Aorta (tissue), 5 donors: ENCODE measurements at places on chromosomes 7 and 10. TPM values are rescaled to one million over a fixed set of nuclear protein-coding genes. Genes with fewer than 3 reads are reported as not detected.

The CHN2 gene
- 22.0 TPM for total RNA-seq

The TMEM176A gene
- 77.7 TPM for total RNA-seq

GRCh38 chr7:99498546-99498944 lies 1.5 kb downstream of the ZNF394 start:
- H3K27ac ChIP-seq = no peak overlapping the region
- peaks cover 10% of the 10 kb centered on the region for H3K36me3 ChIP-seq
- H3K4me1 ChIP-seq = no peaks in the 10 kb centered on the region
- peak overlapping the region; percentile 91 for H3K4me3 ChIP-seq

The SPDYE16 gene
- total RNA-seq = 0.16 TPM

GRCh38 chr7:96328016-96328415 lies 6.1 kb upstream of the SLC25A13 start:
- no peak for DNase-seq
- no peaks in the 10 kb centered on the region for H3K27me3 ChIP-seq
- H3K4me1 ChIP-seq = no peaks in the 10 kb centered on the region
- no peak overlapping the region for H3K27ac ChIP-seq
- H3K36me3 ChIP-seq = no peaks in the 10 kb centered on the region

- DNase-seq = no peak
- H3K4me1 ChIP-seq = no peaks in the 10 kb centered on the region
- no peak overlapping the region for H3K27ac ChIP-seq
- no peaks in the 10 kb centered on the region for H3K27me3 ChIP-seq
- no peaks in the 10 kb centered on the region for H3K36me3 ChIP-seq
Observed at GRCh38 chr10:79559726-79560125, 481 bp downstream of the SFTPA2 start.

The CDK14 gene
- total RNA-seq = 72.4 TPM

- no peaks in the 10 kb centered on the region for H3K4me1 ChIP-seq
- DNase-seq = no peak
- no peaks in the 10 kb centered on the region for H3K27me3 ChIP-seq
Observed at GRCh38 chr10:12787297-12787696, 214.2 kb downstream of the CCDC3 start.

The H2BK1 gene
- total RNA-seq = not detected

GRCh38 chr7:130136579-130137167 lies 66.3 kb downstream of the KLHDC10 start:
- H3K27me3 ChIP-seq = no peaks in the 10 kb centered on the region
- no peak overlapping the region for H3K4me3 ChIP-seq
- peaks cover under 1% of the 10 kb centered on the region for H3K36me3 ChIP-seq
- no peak for DNase-seq
- no peaks in the 10 kb centered on the region for H3K4me1 ChIP-seq

DNA sequence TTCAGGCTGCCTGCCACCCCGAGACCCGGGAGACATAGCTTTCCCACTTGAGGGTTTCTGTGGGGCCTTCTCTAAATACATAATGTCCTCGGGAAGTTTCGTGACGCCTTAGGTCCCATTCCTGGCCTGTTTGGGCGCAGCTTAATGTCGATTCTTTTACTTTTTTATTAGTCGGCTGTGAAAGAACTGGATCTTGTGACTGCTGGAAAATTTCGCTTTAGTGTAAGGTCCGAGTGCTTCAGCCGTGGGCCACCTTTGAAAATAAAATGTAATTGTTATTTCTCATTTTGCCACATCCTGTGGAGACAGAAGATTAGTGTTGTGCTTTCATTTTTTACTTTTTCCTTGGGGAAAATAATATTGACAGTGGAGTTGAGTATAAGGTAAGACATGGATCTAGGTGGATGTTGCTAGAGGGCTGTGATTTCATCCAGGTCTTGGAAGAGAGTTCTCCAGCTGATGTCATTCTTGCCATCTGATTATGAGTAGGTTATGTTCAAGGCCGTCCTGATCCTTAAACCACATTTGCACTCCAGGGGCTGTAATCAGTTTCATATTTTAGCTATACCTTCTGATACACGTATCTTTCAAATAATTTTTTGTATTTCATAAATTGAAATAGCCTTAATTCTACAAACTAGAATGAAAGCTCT lies 830 bp downstream of the RAB18 start:
- no peaks in the 10 kb centered on the region for H3K27me3 ChIP-seq
- H3K36me3 ChIP-seq = no peaks in the 10 kb centered on the region
- peak overlapping the region; percentile 83 for H3K27ac ChIP-seq

DNA sequence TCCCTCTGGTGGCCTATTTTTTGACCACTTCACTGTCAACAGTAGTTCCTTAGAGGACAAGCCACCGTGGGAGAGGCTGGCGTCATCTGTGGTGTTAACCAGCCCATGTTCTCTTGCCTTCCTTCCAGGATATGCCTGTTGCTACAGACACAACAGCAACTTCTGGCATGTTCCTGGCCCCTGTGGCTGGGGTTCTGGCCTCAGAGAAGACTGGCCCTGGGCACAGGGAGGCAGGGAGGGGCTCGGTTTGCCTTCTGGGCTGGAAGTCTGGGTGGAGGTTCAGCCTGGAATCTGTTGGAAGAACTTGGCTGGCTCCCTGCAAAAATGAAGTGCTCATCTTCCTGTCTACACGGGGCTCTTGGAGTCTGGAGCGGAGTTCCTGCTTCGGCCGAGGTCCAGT lies 25.7 kb downstream of the GOLGA7B start:
- H3K27ac ChIP-seq = no peak overlapping the region
- H3K36me3 ChIP-seq = no peaks in the 10 kb centered on the region
- no peak overlapping the region for H3K4me3 ChIP-seq
- no peaks in the 10 kb centered on the region for H3K27me3 ChIP-seq
- no peaks in the 10 kb centered on the region for H3K4me1 ChIP-seq
- DNase-seq = peak; percentile 73

- no peaks in the 10 kb centered on the region for H3K4me1 ChIP-seq
- DNase-seq = peak; percentile 74
- H3K36me3 ChIP-seq = no peaks in the 10 kb centered on the region
- no peak overlapping the region for H3K27ac ChIP-seq
- H3K27me3 ChIP-seq = no peaks in the 10 kb centered on the region
- peak overlapping the region; percentile 28 for H3K4me3 ChIP-seq
Observed at GRCh38 chr7:151276666-151277590, 28.4 kb upstream of the SMARCD3 start.

DNA sequence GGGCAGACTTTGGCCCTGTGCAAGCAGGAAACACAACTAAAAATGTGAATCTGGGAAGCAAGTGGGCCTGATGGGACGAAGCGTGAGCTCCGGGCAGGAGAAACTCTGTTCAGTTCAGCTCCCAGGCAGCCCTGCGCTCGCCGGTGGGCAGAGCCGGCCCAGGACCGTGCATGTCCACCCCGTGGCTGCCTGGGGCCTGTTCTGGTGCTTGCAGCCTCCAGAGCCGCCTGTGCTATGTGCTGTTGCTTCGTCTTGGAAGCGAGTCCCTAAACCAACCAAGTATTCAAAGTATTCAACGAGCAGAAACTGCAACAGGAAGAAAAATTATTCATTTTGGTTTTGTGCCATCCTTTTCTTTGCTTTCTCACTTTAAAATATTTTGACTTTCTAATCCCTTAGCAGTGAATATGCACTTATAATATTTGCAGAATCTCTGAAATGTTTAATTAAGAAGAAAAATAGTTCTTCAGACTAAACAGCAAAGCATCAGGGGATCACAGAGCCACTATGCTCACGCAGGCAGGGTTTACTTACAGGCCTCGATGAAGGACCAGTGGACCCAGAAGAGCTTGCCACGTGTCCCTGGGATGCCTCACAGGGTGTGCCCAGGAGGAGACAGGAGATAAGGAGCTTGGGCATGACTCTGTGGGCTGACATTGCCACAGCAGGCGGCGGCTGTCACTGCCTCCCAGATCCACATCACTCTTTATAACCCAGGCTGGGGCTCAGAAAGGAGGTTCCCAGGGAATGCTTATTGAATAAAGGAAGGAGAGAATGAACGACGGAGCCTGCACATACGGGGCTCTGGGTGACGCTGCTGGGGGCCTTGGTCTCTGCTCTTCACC lies 45.6 kb downstream of the VIPR2 start:
- peak overlapping the region; percentile 99 for H3K27ac ChIP-seq
- no peaks in the 10 kb centered on the region for H3K4me1 ChIP-seq
- H3K27me3 ChIP-seq = no peaks in the 10 kb centered on the region
- peak; percentile 87 for DNase-seq
- no peaks in the 10 kb centered on the region for H3K36me3 ChIP-seq

DNA sequence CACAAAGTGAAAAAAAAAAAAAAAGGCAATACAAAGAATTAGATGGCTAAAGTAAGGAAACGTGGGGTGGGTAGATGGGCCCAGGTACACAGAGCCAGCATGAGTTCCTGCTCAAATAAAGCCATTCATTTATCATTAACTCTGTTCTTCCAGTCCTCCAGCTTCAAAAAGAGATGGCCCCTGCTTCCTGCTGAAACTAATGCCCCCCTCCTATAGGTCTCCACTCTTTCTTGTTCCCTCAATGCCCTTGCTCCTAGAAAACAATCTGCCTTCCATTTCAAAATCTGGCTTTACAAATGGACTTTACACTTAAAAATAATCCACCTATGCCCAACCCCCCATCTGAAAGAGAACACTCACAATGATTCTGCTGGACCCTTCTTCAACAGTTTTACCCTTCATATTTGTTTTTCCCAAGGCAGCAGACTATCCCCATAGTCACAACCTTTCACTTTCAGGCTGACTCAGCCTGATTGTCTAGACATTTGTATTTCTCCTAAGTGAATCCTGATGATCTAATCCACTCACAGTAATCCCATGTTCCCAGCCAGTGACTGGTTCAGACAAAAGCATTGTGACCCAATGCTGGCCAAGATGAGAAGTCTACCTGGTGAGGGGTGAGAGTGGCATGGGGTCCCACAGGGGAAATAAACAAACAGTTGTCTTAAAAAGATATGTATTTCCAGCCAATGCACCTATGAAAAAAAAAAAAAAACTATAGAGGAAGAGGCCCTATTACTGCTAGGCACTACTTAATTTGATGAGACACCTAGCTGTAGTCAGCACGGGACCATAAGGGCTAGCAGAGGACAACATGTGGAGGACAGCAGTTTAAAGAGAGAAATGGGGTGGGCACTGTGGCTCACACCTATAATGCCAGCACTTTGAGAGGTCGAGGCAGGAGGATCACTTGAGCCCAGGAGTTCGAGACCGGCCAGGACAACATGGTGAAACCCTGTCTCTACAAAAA lies 74.6 kb upstream of the GRID1 start:
- no peak for DNase-seq
- no peak overlapping the region for H3K27ac ChIP-seq
- no peaks in the 10 kb centered on the region for H3K4me1 ChIP-seq

DNA sequence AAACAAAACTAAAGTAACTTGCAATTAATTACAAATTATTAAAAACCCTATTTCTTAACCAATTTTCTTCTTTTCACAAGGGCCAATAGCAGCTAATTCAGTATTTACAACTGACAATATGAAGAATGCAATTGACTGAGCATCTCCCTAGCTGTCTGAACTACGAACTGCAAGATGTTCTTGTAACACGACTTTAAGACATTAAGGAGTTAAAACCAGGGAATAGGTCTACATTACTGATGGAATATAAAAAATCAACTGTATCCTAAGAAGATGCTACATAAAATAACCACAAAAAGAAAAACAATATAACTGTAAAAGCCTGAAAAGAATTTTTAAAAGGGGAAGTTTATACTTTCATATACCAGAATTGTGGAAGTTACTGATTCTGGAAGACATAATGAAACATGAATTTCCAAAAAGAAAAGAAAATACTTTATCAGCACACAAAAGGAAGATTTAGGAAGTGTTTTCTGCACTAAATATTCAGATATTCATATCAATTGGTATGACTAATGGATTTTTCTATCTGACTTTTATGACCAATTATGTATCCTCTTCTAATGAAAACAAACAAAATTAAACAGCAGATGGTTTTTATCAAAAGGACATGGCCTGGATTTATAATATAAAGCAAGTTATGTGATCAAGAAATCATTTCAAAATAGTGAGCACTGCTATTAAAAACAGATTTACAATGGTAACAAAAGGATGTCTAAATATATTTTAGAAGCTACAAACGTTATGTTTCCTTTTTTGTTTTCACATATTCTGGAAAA lies 1.6 kb downstream of the GPR22 start:
- no peaks in the 10 kb centered on the region for H3K4me1 ChIP-seq
- no peak overlapping the region for H3K4me3 ChIP-seq

The AKR1E2 gene
- 20.8 TPM for total RNA-seq

GRCh38 chr7:91847876-91848588 lies 32.5 kb downstream of the MTERF1 start:
- no peak overlapping the region for H3K4me3 ChIP-seq
- no peaks in the 10 kb centered on the region for H3K27me3 ChIP-seq
- H3K4me1 ChIP-seq = no peaks in the 10 kb centered on the region
- H3K36me3 ChIP-seq = peaks cover 2% of the 10 kb centered on the region
- no peak overlapping the region for H3K27ac ChIP-seq
- no peak for DNase-seq

GRCh38 chr7:24835643-24836042 lies 78.4 kb upstream of the GSDME start:
- no peak overlapping the region for H3K27ac ChIP-seq
- H3K36me3 ChIP-seq = no peaks in the 10 kb centered on the region
- no peaks in the 10 kb centered on the region for H3K27me3 ChIP-seq
- DNase-seq = no peak

DNA sequence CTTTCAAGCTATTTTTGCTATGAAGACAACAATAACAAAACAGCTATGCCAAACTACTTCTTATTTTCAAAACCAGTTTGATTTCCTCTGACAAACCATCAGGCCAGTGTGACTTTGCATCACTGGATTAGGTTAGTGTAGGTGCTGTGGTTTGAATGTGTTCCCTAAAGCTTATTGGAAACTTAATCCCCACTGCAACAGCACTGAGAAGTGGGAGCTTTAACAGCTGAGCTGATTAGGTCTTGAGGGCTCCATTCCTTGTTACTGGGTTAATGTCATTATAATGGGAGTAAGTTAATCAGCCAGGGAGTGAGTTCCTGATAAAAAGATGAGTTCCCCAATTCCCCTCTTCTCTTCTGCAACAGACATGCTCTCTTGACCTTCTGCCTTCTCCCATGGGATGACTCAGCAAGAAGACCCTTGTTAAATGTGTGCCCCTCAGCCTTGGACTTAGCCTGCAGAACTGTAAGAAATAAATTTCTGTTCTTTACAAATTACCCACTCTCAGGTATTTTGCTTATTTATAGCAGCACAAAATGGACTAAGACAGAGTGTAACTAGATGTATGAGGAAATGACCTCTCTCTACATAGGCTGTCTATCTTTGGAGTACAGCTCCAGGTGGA lies 186.8 kb downstream of the CTTNBP2 start:
- no peak for DNase-seq
- H3K36me3 ChIP-seq = no peaks in the 10 kb centered on the region
- no peaks in the 10 kb centered on the region for H3K27me3 ChIP-seq
- no peak overlapping the region for H3K4me3 ChIP-seq
- no peak overlapping the region for H3K27ac ChIP-seq
- H3K4me1 ChIP-seq = no peaks in the 10 kb centered on the region

The SLC26A3 gene
- not detected for total RNA-seq

The ENTPD1 gene
- 77.8 TPM for total RNA-seq
